ENCODE measurements at places on chromosomes 2 and 18.
A peak's percentile ranks its signal among the peaks of the same experiment; 100 is the strongest.

DNA sequence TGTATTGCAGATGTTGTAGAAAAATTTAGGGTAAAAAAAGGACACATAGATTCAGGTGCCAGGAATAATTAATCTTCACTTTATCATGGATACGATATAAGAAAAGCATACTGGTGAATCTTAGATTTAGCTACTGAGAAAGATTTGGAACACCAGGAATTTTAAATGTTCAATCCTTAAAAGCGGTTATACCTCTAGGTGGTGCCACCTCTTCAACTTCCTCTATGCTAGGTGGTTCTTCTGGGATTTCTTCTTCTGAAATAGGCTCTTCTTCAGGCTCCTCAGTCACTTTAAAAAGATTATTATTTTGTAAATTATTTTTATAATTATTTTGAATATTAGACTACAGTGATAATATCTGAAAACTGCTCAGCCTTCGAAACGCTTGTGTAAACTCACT is 133.1 kb downstream of the TTN start:
- peak; percentile 12 for DNase-seq

DNA sequence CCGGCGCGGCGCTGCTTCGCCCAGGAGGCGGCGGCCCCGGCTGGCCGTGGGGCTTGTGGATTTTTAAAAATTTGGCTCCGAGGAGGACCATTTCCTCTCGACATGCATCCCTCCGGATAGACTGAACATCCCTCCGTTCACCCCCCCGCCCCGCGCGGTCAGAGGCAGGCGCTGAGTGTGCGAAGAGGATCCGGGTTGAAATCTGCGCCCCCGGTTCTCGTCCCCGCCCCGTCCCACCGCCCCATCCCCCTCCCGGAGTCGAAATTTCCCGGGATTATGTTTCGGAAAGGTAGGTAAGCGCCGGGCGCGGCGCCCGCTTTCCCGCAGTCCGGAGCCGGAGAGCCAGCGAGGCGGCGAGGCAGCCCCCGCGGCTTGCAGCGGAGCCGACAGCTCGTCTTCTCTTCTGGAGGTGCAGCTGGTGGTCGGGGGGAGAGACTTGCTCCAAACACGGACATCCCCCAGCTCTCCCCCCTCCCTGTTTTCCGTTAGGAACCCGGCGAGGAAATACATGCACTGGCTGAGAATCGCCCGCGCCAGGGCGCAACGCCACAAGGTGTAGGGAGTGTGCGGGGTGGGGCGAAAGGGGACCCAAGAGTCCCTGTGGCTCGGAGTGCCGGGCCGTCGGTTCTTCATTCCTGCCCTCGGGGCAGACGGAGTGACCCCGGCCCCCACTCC is at the start of gene PRKCE:
Gene PRKCE (plus strand): TSS at position 261 of the 675 bp plus-strand sequence.
- peak; percentile 67 for DNase-seq

- no peak for DNase-seq
Observed at GRCh38 chr2:5093518-5093917, 598.7 kb upstream of the SOX11 start.

DNA sequence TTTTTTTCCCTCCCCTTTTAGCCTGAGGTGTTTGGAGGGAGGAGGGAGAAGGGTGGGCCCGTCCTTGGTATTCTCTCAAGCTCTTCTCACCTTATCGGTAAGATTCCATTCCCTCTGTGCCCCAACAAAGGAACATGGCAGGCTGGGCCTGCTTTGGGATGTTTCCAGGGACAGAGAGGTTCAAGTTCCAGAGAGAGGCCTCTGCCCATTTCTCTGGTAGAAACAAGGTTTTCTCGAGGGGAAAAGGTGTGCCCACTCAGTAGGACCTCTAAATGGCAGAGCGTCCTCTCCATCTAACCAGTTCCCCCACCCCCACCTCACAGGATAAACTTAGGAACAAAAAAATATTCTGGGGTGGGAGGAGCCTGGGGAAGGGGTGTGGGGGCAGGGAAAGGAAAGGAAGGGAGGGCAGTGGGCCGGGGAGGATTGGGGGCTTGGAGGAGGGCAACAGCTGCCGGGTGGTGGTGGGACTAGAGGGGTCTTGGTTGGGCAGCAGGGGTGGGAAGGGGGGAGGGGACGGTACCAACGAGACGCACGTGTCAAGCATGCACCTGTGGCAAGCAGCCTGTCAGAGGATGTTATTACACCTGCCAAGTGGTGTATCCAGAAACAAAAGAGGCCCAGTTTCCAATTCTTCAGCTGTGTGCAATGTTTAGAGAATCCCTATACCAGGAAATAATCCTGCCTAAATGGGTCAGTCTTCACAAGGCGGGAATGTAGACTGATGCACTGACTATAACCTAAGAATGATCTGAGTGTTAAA is 2.1 kb downstream of the PCBP1 start:
- peak; percentile 39 for DNase-seq
